Posterior cingulate gyrus (tissue), 11 donors: ENCODE measurements at places on chromosomes 4 and X.

DNA sequence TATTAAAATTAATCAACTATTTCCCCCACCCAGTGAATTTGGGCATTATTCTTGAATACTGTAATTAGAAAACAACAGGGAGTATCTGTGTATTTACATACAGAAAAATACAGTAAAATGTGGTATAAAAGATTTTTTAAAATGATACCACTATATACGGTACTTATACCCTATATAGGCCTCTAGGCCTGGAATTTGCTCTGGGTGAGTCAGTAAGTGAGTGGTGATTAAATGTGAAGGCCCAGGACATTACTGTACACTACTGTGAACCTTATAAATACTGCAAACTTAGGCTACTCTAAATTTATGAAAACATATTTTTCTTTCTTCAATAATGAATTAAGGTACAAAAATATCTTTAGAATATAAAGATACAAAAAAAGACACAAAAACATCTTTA, 6.3 kb upstream of the CSN3 start:
- DNase-seq = no peak

- no peak for DNase-seq
These were observed 34.5 kb downstream of the PRPS1 start for GRCh38 chrX:107662824-107663223.

DNA sequence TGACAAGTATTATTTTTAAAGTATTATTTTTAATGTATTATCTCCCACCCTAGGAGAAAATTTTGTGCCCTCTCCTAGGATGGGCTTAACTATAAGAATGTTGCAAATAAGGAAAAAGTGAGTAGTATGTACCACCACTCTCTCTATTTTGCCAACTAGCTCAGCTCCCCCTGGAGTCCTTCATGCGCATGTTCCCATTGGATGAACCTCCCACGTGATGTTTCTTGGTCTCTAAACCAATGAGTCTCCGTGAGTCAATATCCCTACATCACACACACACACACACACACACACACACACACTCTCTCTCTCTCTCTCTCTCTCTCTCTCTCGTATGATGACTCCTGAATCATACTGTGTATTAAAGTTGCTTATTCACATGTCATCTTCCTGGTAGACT, 129.7 kb upstream of the ZFP42 start:
- no peak for DNase-seq

DNA sequence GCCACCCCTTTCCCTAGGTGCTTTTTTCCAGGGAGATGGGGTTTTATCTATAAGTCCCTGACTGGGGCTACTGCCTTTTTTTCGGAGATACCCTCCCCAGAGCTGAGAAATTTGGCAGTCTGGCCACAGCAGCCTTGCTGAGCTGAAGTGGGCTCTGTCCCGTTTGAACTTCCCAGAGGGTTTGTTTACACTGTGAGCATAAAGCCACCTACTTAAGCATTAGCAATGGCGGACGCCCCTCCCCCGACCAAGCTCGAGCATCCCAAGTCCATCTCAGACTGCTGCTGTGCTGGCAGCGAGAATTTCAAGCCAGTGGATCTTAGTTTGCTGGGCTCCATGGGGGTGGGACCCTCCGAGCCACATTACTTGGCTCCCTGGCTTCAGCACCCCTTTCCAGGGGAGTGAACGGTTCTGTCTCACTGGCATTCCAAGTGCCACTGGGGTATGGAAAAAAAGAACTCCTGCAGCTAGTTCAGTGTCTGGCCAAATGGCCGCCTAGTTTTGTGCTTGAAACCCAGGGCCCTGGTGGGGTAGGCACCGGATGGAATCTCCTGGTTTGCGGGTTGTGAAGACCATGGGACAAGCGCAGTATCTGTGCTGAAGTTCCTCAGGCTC, 456.4 kb upstream of the HTR2C start:
- DNase-seq = peak; percentile 51

GRCh38 chr4:38002451-38003071, 42.4 kb downstream of the PTTG2 start:
- no peak for DNase-seq

DNA sequence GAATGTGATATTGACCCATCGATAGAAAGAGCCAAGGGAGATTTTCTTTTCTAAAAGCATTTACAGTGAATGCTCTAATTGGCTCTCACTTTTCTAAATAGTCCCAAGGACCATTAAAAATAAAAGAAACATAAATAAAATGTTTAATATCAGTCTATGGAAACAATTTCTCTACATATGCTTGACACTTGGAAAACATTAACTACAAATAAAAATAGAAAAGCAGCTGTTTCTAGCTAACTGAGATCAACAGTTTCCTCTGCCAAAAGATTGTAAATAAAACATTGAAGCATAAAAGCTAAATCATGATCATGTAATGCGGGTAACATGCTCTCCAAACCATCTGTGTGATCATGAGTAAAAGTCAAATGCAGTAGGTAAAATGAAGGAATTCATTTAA, 49.7 kb downstream of the CORIN start:
- DNase-seq = no peak

DNA sequence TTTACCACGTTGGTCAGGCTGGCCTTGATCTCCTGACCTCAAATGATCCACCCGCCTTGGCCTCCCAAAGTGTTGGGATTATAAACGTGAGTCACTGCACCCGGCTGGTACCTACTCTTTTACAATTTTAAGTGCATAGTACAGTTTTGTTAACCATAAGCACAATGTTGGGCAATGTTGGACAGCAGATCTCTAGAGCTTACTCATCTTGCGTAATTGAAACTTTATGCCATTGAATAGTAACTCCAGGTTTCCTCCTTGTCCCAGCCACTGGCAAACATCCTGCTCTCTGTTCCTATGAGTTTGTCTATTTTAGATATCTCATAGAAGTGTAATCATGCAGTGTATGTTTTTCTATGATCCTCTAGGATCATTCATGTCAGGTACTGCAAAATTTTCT, 9.3 kb upstream of the CPE start:
- no peak for DNase-seq

- DNase-seq = no peak
These were observed 31.7 kb downstream of the GAB3 start for GRCh38 chrX:154719132-154719675.

GRCh38 chr4:87908336-87908735, 67.2 kb upstream of the SPP1 start:
- DNase-seq = no peak

DNA sequence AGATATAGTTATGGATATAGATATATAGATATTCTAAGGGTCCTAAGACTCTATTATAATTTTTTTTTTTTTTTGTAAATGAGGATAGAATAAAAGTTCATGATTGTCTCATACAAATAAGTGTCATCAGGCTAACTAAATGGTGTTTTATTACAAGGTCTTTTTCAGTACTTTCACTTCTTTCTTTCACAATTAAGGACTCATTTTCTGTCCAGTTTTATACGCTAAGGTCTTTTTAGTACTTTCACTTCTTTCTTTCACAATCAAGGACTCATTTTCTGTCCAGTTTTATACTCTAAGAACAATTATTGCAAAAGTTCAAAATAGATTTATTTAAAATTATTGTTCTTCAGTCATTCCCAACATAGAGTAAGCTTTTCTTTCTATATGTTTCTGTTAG, 32.7 kb downstream of the RUFY3 start:
- no peak for DNase-seq

- peak; percentile 93 for DNase-seq
These were observed 230.7 kb upstream of the STK26 start for GRCh38 chrX:131792356-131792749.

- DNase-seq = no peak
These were observed 186.7 kb upstream of the WDFY3 start for GRCh38 chr4:85153221-85153620.

DNA sequence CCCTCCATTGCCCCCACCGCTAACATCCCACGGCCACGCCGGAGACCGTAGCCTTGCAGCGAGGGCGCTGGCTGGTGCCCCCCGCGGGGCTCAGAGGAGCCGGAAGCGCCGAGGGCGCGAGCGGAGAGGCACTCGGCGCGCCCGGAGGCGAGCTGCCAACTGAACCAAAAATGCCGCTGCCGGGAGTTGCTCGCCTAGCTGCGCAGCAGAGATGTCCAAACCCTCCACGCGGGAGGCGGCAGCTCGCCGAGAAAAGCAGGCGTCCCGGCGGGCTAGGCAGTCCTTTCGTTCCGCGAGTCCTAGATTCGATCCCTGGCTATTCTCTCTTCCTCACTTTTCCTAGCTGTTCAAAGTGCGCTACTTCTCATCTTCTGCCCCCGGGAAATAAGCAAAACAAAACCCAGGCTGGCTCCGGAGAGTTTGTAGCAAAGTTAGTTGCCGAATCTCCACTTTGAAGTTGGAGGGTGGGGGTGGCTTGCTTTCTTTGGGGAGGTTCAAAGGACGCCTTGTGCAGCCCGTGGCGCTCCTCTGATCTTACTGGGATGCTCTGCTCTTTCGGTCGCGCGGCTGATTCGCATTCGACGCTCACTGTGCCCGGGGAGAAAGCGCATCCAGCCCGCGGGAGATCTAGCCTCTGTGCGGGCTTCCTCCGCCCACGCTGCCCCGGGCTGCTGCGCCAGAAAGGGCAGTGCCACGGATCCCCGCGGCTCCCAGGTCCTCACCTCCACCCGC, 723 bp downstream of the NKX6-1 start:
- no peak for DNase-seq

GRCh38 chr4:7652451-7652881, 217.7 kb upstream of the PSAPL1 start:
- DNase-seq = no peak

DNA sequence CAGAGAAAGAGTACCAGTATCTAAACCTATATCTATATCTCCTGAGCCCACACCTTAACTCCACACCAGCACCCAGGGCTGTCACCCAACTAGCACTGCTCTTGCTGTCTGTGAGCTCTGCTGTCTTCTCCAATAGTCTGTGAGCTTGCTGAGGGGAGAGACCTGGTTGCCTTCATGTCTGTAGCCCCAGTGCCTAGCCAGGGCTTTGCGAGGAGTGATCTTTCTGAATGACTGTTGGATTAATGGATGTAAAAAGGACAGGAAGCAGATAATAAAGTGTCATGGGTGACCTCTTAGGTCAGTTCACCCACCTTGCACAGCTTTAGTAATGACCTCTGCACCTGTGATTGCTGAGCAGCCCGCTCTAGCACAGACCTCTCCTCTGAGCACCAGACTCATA, 30.5 kb downstream of the CNGA2 start:
- DNase-seq = no peak

- no peak for DNase-seq
These were observed 119.2 kb upstream of the GRID2 start for GRCh38 chr4:92184566-92184965.

GRCh38 chr4:123536225-123536624, 139.6 kb downstream of the SPRY1 start:
- DNase-seq = no peak

DNA sequence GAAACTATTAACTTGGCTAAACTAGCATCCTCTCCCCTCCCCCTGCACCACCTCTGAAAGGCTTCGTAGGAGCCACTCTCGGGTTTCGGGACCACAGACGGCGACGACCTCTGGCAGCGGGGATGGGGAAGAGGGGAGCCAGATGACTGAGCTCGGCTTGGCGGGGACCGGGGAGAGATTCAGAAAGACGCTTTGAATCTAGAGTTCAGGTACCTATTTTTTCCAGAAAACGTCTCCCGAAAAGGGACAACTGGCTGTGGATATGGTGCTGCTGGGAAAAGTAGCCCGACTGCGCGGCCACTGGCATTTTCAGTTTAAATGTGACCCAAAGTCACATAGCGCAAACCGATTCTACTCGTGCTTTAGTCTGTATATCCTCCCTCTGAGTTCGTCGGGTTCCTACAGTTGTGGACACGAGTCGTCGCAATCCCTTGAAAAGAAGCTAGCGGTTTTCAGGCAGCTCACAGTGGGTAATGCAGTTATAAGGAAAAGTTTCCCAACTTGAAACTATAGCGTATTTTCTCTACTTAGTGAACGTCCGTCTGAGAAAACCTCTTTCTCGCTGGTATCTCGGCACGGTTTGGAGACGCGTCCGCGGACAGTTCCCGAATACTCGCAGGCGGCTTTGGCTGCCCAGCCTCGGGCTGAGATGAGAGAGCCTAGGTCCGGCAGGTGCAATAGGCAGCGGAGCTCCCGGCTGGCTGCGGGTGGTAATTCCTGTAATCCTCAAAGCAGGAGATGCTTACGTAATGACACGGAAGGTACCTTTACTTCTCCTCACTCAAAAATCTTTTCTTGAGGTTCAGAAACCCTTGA, 1.3 kb downstream of the PARM1 start:
- DNase-seq = peak; percentile 34

- no peak for DNase-seq
These were observed 33.8 kb downstream of the PPARGC1A start for GRCh38 chr4:23855912-23856605.

- no peak for DNase-seq
These were observed 19.3 kb downstream of the EPHA5 start for GRCh38 chr4:65651031-65651430.

DNA sequence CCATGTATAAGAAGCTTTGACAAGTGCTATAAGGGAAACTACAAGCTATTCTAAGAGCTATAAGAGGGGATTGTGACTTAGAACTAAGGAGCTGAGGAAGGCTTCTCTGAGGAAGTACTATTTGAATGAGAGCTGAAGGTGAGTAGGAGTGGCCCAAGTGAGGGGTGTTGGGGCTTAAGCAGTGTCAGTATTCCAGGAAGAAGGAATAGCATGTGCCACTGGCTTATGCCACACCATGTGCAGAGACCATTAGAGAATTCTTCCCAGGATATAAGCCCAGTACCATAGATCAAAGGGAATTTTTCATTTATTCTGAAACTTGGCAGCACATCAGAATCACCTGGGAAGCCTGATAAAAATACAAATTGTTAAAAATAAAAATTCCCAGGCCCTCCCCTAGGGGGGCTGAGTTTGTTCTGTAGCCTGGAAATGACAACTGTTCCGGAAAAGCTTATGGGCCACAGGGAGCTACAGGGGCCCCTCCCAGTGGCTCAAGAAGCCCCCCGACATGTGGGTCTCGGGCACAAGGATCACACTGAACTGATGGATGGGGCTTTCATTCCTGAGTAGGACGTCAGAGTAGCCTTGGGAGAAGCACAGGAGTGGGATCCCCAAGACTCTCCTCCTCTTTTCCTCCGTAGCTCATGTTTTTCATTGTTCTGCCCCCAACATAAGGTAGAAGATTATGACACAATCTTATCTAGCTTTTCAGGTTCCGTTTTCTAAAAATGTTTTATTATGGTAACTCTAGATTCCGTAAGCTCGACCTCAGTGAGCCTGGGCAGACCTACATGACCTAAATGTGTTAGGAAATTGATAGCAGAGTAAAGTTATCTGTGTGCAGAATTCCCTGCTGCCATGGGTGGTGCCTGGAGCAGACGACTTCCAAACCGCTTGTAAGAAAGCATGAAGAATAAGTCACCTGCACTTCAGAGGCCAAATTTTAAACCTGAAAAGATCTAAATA, 119.3 kb downstream of the AFF1 start:
- no peak for DNase-seq

- no peak for DNase-seq
These were observed 1.5 kb downstream of the KLHL2 start for GRCh38 chr4:165208741-165209388.

GRCh38 chrX:144840616-144841015, 406.7 kb upstream of the SPANXN1 start:
- DNase-seq = no peak

- DNase-seq = no peak
These were observed 498 bp downstream of the MAGEA10 start for GRCh38 chrX:152137771-152138387.
